Stimulated activated CD8-positive, alpha-beta memory T cell treated with anti-CD3 and anti-CD28 coated beads, Interleukin-15, amount 100 ng/mL, for 48 hours (primary cell): ENCODE measurements at places on chromosomes 1 and 21.

DNA sequence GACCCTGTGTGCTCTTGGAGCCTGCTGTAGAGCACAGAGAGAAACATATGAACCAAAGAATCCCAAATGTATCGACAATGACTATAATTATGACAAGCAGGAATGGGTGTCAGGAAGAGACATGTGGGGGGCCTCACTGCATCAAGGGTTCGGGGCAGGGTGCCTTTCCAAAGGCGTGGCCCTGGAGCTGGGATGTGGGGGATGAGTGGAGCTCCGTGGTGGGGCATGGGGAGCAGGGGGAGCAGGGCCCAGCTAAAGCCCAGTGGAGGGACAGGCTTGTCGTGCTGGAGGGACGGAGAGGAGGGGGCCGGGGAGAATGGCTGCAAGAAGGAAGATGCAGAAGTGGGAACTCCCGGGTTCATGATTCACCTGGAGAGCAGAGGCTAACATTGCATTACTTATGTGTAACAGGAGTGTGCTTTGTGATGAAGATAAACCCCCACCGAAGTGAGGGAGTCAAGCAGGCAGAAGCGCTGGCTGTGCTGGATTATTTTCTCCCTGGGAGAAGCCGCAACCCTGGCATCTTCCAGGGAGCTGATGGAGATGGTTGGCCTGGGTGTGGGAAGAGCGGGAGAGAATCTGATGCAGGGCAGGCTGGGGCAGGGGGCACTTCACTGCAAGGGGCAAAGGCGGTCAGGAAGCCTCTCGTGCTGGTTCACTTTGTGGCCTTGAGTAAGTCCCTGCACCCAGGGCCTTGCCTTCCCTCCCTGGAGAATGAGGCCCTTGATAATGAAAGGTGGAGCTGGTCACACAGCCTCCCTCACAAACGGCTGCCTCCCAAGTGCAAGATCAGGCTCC is 124.6 kb upstream of the RUNX3 start:
- no peak for DNase-seq

- no peak for DNase-seq
Observed at GRCh38 chr1:164771619-164772361, 212.8 kb downstream of the PBX1 start.

DNA sequence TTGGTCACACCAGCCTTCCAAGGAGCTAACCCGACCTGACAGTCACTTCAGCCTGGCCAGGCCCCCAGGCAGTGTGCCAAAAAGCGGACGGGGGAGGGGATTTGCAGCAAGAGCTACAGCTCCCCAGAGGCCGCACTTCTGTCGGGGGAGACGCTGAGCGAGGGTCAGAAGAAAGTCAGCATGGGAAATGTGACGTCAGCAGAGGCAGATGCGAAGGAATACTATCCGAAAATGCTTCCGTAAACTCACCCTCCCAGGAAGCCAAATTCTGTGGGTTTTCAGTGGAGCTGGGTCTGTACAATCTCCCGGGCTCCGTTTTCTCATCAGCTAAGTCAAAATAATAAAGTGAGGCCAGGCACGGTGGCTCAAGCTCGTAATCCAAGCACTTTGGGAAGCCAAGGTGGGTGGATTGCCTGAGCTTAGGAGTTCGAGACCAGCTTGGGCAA is 28.5 kb upstream of the ECE1 start:
- DNase-seq = no peak

GRCh38 chr1:198595765-198596164 is 43.1 kb upstream of the PTPRC start:
- no peak for DNase-seq

GRCh38 chr1:90834886-90835660 is 118.0 kb upstream of the BARHL2 start:
- no peak for DNase-seq

DNA sequence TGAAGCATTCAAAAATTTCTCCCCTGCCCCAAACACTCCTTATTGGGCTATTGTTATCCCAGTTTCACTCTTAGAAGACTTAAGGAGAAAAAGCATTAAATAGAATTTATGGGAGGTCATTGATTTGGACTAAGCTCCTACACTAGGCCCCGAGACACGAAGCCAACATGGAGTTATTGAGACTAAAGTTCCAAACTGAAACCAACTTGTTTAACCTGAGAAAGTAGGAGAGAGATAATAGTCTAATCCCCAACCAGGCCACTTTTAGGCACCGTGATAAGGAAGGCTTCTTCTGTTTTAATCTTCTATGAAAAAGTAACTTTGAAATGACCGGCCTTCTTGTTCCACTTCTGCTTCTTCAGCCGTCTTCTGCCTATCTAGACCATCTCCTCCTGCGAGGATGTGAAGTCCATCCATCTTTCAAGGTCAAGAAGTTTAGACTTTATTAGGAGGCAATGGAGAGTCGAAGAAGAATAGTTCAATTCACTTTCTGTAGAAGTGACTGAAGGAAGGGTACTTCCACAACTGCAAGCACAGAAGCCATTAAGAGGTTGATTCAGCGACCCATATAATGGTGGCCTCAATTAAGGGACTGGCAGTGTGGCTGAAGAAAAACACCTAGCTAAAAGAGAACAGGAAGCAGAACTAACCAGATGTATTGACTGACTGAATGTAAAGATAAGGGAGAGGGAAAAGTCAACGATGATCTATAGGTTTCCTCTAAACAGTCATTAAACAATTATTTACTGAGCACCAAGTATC is 428.8 kb downstream of the SMYD3 start:
- no peak for DNase-seq

DNA sequence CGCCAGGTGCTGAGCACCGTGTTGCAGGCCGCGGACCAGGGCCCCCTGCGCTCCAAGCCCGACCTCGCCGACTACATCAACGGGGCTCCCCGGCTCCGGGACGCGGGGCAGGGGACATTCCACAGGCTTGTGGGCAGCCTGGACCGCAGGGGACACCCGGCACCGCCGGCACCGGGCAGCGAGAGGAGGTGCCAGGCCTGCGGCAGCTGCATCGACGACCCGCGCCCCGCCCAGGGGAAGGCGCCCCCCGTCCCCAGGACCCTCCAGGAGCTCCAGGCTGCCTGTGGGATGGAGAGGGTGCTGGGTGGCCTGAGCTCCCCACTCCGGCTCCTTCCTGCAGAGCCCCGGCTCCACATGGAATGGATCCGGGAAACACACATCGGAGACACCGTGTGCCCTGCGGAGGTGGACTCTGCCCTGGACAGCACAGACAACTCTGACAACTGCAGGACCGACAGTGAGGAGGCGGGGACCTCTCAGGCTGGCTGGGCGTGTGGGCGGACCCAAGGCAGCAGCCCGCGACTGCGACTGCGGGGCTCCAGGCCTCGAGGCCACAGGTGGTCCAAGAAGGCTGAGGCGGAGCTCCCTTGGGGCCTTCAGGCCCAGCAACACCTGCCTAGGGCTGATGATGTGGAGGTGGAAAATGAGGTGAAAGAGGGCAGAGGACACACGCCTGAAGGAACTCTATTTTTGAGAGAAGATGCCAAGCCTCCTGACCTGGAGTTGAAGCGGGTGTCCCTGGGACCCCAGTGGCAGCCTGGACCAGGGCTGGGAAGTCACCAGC is 22.8 kb downstream of the KIAA1614 start:
- DNase-seq = no peak

- DNase-seq = no peak
Observed at GRCh38 chr1:42844592-42845140, 1.7 kb upstream of the ZNF691 start.

GRCh38 chr1:229064320-229065168 is 206.4 kb upstream of the RAB4A start:
- no peak for DNase-seq

- DNase-seq = no peak
Observed at GRCh38 chr1:36910886-36911540, 123.3 kb downstream of the GRIK3 start.

DNA sequence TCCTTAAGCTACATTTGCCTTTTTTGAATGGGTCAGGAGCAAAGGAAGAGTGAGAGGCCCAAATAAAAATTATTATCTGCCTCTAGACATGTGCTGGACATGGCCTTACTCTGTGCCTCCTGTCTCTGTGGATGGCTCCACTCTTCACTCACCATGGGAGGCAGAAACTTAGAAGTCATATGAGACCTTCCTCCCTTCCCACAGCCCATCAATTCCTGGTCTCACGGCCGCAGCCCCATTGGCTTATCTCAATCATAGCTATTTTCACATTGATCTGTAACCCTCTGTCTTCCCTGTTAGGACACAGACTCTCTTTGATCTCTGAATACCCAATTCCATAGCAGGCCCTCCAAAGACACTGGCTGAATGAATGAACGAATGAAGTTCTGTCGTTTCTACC is 14.2 kb upstream of the ADORA1 start:
- DNase-seq = no peak

- no peak for DNase-seq
Observed at GRCh38 chr1:193411714-193412113, 225.3 kb upstream of the B3GALT2 start.

DNA sequence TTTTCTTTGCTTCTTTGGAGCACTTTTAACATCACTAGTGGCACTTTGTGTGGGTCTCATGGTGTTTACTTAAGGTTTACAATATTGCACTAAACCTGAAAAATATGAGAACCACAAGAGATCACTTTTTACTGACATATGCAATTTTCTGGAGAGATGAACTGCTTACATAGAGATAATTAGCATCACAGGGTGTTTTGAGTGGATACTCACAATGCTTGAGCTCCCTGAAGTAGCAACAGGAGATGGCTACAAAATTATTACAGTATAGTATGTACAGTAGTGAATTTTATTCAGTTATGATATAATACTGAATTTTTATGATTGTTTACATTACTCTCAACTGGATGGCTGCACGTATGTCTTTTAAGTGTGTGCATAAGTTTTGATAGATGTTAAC is 22.6 kb downstream of the RPRD2 start:
- no peak for DNase-seq

DNA sequence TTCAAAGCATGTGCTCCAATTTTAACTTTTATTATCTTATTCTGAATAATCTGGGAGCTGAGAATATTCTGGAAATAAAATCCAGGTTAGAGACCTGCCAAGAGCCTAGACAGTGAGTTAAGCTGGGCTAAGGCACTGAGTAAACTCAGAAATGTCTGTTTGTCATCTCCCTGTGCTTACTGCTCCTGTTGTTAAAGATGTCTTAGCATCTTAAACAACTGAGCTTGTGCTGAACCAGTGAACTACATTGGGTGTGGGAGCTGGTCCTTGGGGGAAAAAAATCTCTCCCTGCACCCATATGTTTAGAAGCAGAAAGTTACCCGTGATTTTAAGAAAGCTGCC is 25.0 kb upstream of the AHCYL1 start:
- DNase-seq = no peak

DNA sequence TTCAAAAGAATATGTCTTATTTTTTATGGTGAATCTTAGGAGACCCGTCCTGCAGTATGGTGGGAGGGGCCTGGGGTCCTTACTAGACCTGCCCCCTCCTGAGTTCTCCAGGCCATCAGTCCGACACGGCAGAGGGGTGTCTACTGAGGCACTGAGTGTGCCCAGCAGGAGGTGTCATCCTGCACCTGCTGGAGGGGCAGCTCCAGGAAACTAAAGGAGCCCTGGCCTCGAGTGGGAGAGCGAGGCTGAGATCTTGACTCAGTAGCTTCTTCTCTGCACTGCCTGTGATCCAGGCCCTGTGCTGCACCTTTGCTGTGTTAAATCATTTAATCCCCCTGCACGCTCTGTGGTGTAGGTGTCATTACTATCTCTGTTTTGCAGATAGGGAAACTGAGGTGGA is 587.7 kb downstream of the PTPRU start:
- no peak for DNase-seq

- no peak for DNase-seq
Observed at GRCh38 chr1:183318433-183318832, 99.7 kb downstream of the NMNAT2 start.

DNA sequence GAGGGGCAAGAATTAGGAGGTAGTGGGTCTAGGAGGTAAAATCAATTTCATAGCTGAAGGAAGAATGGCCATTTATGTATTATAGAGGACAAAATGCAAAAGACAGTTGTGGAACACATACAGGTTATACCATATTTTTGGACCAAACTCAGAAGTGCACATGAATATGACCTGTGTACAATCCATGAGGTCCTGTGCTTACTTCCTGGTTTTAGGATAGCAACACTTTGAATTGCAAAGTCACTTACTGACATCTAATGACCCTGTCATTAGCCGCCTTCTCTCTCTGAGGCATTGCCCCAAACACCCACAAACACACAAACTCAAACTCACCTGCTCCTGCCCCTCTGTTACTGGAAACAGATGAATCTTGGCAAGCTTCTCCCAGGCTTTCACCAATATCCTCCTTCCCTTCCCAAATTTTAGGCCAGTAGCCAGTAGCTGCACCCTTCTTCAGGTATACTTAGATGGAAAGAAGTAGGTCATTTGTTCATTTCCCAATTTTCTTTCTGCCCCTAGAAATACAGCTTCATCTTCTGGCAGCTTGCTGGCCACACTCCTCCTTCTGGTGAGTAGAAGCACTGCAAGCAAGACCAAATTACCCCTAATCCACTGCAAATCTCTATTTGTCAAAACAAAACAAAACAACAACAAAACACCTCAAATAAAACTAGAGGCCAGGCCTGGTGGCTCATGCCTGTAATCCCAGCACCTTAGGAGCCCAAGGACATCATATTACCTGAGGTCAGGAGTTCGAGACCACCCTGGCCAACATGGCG is 13.7 kb upstream of the RPL5 start:
- no peak for DNase-seq

DNA sequence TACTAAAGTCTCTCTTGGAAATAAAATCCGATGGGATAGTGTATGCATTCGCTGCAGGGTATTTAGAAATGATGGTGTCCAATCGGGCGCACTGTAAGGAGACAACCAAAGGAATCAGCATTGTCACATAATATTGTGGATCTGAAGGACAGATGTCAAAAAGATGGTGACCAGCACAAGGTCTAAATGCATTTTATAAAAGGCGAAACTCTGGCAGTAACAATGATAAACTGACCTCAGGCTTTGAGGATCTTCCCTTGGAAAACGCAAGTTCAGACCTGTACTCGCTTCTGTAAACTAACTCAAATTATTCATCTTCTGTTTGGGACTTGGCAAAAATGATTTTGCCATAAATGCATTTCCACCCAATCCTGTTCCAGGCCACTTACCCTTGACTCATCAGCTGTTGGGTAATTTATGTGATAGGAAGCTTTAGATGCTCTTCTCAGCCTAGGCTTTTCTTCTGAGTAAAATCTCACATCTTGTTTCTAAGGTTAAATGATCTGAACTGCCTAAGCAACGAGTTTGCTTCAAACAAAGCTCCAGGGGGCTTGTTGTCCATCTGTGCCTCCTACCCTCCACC is 33.8 kb downstream of the STPG1 start:
- no peak for DNase-seq

GRCh38 chr1:156895927-156896326 is 2.4 kb downstream of the PEAR1 start:
- DNase-seq = no peak

DNA sequence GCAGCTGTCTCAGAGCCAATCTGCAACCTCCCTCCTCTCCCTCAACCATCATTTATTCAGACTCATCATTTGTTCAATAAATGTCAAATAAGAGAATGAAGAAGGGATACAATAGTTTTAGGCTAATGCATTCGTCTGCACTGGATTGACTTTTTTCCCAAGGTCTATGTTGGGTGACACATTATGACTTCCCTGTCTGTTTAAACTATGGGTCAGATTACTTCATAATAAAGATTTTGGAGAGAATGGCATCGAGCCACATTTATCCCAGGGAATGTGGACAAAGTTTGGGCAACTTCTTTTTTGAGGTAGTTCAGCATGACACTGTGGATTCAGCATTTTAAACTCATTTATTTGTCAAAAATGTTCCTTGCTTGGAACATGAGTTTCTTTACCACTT is 107.4 kb upstream of the ADGRL2 start:
- no peak for DNase-seq
